ENCODE measurements at places on chromosomes 13 and 19. TPM values are rescaled to one million over a fixed set of nuclear protein-coding genes. Genes with fewer than 3 reads are reported as not detected.
A peak's percentile ranks its signal among the peaks of the same experiment; 100 is the strongest.

- H3K36me3 ChIP-seq: peaks cover 22% of the 10 kb centered on the region
- no peaks in the 10 kb centered on the region for H3K27me3 ChIP-seq
- H3K4me1 ChIP-seq: peaks cover 48% of the 10 kb centered on the region
- H3K4me3 ChIP-seq: no peak overlapping the region
- H3K27ac ChIP-seq: peak overlapping the region; percentile 41
These were observed 44.5 kb downstream of the RUBCNL start for GRCh38 chr13:46342538-46342937.

Gene NLRP5
- not detected for total RNA-seq

DNA sequence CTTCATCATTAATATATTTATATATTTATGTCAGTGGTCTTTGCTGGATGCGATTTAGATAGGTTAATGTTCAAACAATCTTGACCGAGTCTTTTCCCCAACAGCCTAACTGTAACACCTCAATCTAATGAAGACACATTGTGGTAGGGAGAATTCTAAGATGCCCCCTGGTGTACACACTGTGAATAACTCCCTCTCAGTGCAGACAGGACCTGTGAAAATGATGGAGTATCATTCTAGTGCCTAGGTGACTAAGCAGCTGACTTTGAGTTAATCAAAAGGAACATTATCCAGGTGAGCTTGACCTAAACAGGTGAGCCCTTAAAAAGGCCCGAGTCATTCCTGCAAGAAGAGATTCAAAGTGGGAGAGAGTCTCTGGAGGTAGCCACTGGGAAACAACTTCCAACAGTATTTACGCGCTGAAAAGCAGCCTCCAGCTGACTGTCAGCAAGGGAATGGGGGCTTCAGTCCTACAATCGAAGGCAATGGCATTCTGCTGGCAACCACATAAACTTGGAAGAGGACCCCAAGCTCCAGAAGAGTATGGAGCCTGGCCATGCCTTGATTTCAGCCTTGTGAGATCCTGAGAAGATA, 28.0 kb upstream of the KBTBD7 start:
- no peak overlapping the region for H3K27ac ChIP-seq
- H3K27me3 ChIP-seq: no peaks in the 10 kb centered on the region
- DNase-seq: peak; percentile 40
- peaks cover 13% of the 10 kb centered on the region for H3K36me3 ChIP-seq
- H3K4me3 ChIP-seq: no peak overlapping the region

GRCh38 chr13:30235216-30235615, 72.1 kb downstream of the KATNAL1 start:
- no peak overlapping the region for H3K4me3 ChIP-seq
- no peak for DNase-seq
- peaks cover 11% of the 10 kb centered on the region for H3K36me3 ChIP-seq
- no peak overlapping the region for H3K27ac ChIP-seq
- H3K4me1 ChIP-seq: no peaks in the 10 kb centered on the region

Data from activated T-helper 1 cell treated with anti-CD3 and anti-CD28 coated beads, Interleukin-12 subunit alpha, Interleukin-12 subunit beta, Interleukin-2, Interleukin-4 antibody, amounts not matched to agents 30 ng/mL and 10 ng/mL and 1 ng/mL, durations not matched to agents 14 hours and 24 hours and 36 hours (primary cell).